Hypothalamus (tissue), 51 donors: ENCODE measurements at places on chromosomes 12 and 14.

- no peak for DNase-seq
Observed at GRCh38 chr14:38870296-38870836, 232.7 kb downstream of the SEC23A start.

GRCh38 chr12:6923003-6923732, 4.6 kb upstream of the ATN1 start:
- DNase-seq = no peak

DNA sequence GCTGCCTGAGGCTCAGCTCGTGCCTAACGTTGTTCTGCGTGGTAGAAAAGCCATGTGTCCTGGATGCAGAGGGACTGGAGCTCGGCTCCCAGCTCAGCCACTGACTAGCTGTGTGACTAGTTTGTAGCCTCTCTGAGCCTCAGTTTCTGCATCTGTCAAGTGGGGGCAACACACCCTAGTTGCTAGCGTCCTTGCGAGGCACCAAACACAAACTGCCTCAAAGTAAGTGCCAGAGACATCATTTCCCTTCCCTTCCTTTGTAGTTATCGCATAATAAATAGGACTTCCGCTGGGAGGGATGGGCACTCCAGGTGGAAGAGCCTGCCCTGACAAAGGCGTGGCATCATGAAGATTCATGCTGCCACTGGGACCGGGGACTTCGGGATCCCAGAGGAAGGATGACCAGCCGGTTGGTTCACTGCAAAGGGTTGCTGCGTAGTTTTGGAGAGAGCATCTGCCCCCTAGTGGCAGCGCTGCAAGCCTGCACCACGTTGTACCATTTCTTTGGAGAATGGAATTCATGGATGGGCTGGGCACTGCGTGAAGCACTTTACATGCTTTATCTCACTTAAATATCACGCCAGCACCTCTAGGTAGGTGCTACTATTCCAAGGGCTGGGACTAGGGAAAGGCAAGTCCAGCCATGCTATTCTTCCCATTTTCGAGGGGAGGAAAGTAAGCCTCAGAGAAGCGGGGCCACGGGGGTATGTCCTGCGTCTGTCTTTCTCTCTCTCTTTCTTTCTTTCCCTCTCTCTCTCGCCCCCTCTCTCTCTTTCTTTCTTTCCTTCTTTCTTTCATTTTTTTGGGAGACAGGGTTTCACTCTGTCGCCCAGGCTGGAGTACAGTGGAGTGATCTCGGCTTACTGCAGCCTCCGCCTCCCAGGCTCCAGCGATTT, 4.6 kb downstream of the CCDC197 start:
- no peak for DNase-seq

- DNase-seq = peak; percentile 3
Observed at GRCh38 chr12:21248679-21249078, 86.0 kb downstream of the SLCO1A2 start.

- no peak for DNase-seq
Observed at GRCh38 chr14:77478796-77479195, 19.8 kb downstream of the ISM2 start.

DNA sequence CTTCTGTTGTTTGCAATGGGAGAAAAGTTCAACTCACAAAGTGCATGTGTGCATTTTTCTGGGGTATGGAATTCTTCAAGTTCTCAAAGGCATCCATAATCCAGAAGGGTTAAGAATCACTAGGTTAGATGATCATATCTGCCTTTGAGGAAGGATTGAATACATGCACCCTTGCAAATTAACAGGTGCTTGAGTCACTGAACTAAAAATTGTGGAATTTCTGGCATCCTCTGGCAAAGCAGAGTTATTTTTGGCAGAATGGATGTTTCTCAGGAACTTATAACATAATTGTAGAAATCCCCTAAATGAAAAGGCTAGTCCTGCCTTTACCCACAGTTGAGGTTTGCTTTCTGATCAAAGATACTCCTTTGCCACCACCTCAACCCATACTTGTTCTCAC, 136.5 kb upstream of the DYRK2 start:
- no peak for DNase-seq

GRCh38 chr12:81245907-81246570, 168.2 kb downstream of the ACSS3 start:
- DNase-seq = no peak

DNA sequence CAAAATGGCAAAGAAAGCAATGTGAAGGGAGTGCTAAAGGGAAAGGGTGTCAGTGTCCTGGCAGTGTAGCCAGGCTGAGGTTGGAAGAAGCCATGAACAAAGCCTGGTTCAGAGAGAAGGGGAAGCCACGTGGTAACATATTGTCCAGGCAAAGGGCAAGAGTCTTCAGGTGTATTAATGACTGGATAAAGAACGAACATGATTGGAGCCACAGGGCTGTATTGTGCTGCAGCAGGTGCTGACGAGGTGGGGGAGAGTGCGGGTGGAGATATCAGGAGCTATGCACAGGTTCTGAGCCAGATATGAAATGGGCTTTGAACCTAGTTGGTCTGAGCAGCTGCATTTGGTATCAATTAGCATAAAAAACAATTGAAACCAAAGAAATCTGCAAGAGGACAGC, 18.6 kb upstream of the EMP1 start:
- no peak for DNase-seq

DNA sequence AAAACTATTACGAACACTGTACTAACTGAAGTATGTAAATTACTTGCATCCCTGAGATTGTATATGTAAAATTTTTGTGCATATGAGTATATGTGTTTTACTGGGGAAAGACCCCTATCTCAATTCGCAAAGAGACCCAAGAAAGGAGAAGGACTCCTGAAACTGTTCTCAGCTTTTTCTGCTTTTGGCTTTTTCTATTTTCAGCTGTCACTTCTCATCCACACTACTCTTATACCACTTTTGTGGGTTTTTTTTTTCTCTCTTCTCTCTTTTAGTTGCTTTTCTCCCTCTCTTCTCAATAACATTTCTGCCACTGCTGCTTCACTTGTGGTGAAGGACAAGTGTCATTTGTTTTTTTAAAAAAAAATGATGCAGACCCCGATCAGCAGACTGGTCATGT, 39.8 kb downstream of the NIN start:
- no peak for DNase-seq

- no peak for DNase-seq
Observed at GRCh38 chr14:38367922-38368321, 112.0 kb upstream of the CLEC14A start.

GRCh38 chr14:29892327-29892726, 35.3 kb downstream of the PRKD1 start:
- DNase-seq = no peak

DNA sequence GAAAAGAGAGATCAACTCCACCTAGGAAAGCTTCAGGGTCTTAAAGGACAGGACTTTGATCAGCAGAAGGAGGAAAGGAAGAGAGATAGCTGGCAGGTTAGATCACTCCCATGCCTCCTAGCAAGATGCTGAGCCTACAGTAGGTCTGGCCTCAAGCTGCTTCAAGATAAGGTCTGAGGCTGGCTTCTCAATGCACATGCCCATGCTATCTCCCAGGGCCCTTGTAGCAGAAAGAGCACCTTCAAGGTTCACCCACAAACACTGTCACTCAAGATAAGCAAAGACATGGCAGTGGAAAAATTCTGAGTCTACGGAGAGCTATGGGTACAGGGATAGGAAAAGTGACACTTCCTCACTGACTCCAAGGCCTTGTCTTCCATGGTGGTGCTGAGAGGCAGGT, 14.3 kb downstream of the REM2 start:
- no peak for DNase-seq

DNA sequence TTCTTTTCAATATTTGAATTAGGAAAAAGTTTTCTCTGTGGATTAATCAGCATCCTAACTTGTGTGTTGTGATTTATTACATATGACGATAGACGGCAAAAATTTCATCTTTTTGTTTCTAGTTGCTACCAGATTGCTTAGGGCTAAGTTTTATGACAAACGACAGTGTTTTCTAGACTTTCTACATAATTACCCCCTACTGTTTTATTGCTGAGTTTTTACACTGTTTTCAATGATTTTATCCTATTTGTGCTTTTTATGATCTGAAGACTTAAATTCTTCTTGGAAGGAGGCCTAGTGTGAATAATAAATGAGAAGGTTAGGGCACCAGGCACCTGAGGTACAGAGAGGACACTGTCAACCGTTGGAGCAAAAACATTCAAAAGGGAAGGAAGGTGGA, 88.1 kb downstream of the TXNDC16 start:
- DNase-seq = no peak

DNA sequence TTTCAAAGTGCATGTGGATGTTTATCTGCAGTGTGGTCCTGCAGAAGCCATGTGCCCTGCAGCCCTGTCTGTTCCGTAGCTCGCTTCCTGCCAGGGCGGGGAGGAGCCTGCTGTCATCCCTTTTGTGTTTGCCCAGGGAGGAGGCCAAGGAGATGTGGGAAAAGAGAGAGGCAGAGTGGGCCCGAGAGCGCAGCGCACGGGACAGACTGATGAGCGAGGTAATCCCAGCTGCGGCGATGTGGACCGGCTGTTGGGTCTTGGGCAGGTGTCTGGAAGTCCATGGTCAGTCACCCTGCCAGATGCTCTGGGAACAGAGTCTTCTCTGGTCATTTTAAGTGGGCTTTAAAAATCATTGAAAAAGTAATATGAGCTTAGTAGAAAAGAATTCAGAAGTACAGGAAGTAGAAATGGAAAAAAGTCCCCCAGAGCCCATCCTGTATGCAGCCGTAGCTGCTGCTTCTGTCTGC, 12.8 kb downstream of the TCHP start:
- DNase-seq = no peak

GRCh38 chr12:56087220-56087619, 7.3 kb downstream of the ERBB3 start:
- peak; percentile 6 for DNase-seq

DNA sequence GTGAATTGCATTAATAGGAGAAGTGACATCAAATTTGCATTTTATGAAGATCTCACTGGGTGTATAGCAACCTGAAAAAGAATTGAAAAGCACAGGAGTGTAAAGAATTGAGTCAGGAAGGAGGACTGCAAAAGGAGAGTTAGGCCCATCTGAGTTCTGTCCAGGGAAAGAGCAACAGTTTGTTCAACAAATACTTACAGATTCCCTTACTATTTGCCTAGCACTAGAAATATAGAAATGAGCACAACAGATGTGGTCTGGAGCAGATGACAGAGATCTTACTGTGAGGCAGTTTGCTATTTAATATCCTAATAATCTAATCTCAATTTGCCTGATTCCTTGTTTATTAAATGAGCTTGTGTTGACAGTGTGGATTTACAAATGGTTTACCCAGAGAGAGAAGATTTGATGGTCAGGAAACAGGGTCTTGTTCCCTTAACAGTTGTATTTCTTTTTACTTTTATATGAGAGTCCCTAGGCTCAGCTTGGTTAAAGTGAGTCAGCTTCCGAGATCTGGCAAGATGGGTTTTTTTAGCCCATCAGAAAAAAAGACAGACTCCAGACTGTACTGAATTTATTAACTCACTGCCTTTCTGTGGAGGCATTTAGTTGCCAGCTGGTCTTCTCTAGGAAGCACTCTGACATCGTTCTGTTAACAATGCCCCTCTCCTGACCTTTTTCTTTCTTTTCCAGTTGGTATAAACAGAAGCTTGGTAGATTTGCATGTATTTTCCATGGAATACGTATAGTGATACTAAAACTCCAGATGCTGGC, 229.7 kb downstream of the TTC6 start:
- no peak for DNase-seq
